ENCODE measurements at places on chromosomes 1 and 21.

DNA sequence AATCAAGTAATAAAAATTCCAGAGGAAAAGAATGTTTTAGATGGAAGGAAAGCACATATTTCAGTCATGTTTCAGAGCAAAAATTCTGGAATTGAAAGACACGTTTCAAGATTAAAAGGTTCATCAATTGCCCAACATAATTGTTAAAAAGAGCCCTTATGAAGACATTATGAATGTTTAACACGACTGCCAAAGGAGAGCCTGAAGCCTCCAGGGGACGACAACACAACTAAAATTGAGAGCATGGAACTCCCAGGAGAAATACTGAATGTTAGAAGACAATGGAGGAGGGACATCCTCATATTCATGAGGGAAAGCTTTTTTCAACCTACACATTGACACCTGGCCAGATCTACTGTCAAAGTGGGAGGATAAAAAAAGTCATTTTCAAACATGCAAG lies 16.0 kb downstream of the OR2T11 start:
- no peak for DNase-seq

GRCh38 chr1:161706482-161707347 lies at the start of gene FCRLA:
Gene FCRLA (plus strand): TSS chr1:161707229. CDS start chr1:161707265, 36 bp downstream.
- no peak for DNase-seq

DNA sequence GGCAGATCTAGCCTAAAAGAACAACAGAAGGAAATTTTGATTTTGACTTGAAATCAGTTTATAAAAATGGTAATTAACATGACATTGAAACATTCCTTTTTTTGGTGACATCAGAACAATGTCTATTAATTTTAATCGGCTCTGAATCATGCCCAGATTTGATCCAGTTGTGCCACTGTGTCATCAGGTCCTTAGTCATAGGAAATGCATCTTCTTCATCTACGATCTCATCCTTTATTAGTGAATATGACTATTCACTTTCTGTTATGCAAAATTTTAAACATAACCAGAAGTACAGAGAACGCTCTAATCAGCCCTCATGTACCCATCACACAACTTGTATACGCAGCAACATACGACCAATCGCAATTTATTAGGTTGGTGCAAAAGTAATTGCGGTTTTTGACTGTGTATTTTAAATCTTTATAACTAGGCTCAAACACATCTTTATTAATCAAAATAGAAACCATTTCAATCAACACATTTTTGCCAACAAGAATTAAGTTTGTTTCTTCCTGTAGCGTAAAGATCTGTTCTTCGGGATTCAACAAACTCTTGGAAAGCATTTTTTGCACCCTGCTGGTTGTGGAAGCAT lies 40.3 kb upstream of the TLR5 start:
- DNase-seq, result no peak

- DNase-seq, result no peak
Measured at GRCh38 chr1:212671342-212672031, 28.2 kb downstream of the BATF3 start.

DNA sequence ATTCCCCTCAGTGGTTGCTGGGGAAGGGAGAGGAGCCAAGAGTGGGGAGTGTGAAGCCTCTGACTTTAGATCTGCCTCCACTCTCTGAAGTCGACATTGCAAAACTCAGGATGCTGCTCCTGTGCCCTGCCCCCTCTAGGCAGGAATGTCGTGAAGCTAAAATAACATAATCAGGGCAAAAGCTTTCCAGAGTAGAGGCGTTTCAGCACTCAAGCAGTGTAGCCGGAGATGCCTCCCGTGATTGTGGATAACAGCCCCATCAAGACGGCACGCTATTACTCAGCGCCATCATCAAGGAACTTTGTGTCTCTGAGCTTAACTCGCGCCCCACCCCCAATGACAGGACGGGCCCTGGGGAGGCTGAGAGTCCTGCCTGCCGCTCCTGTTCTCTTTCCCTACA lies 60.0 kb downstream of the FBXO2 start:
- no peak for DNase-seq

DNA sequence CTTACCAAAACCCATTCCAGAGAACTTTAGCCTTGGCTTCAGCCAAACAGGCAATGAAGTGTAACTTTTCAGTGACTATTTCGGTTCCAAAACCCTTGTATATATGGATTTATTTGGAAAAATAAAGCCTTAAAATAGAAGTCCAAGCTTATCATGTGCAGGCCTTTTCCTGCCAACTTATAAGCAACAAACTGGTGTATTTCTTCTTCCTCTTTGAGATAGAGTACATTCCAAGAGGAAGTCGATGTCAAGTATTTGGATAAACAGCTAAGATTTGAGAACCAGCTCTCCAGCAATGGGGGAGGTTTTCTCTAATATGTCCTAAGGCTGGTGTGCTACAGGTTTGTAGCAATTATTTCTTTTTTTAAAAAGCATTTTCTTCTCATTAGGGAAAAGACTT lies 407.8 kb downstream of the DUSP10 start:
- DNase-seq, result no peak

- no peak for DNase-seq
Measured at GRCh38 chr1:58811303-58811702, 27.5 kb upstream of the JUN start.

All from activated CD4-positive, alpha-beta T cell treated with anti-CD3 and anti-CD28 coated beads for 1 hour (primary cell).